ENCODE measurements at places on chromosomes 2 and 18. TPM values are rescaled to one million over a fixed set of nuclear protein-coding genes. Genes with fewer than 3 reads are reported as not detected.

GRCh38 chr18:74396171-74397169, 60.6 kb downstream of the DIPK1C start:
- no peak for DNase-seq

- no peak for DNase-seq
Observed at GRCh38 chr2:11850082-11850481, 103.7 kb downstream of the LPIN1 start.

DNA sequence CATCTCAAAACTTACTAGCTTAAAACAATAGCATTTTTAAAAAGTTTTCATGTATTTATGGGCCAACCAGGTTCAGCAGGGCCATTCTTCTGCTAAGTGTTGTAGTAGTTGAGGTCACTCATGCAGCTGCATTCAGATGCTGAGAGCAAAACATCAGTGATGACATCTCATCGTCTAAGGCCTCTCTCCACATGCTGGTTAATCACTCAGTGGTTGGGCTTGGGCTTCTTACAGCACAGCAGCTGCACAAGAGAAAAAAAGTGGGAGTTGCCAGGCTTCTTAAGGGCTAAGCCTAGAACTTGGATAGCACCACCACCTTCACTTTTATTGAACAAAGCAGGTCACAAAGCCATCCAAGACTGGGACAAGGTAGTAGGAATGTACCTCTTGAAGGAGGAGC, 190.3 kb downstream of the IRS1 start:
- DNase-seq = no peak

DNA sequence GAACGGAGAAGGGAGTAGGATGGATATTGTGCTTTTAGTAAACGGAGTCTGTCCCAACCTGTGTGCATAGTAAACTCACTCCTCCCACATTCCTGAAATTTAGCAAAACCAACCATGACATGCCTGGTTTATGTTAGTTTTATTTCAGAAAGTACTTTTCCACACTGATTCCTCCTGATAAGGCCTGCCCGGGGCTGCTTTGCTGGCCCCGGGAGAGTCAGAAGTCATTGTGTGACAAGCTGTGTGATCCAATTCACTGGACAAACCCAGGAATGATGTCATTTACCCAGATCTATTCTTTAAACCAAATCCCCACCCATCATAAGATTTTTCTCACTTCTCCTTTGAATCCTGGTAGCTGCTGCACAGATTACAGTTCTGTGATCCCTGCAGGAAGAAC, 109.0 kb downstream of the SETBP1 start:
- DNase-seq = no peak

DNA sequence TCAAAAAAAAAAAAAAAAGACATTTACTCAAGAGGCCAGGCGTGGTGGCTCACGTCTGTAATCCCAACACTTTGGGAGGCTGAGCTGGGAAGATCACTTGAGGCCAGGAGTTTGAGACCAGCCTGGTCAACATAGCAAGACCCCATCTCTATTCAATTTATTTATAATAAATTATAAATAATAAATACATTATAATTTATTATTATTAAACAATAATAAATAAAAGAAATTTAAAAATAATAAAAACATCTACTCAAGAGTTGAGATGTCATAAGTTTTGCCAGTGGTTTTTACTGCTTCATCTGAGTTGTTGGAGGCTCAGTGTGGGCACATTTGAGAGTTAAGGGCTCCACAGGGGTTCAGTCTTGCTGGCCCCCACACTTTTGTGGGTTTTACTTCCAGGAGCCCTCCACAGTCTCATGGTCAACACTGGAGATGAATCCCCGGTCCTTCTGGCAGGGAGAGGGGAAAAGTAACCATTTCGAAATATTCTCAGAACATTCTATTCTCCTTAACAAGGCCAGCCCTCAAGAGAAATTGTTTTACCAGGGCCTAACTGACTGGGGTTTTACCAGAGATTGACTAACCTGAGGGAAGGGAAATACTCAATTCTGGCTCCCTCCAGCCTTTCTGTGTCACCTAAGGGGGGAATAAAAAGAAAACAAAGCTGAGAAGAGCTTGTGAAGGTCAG, 51.6 kb upstream of the NCOA1 start:
- no peak for DNase-seq

DNA sequence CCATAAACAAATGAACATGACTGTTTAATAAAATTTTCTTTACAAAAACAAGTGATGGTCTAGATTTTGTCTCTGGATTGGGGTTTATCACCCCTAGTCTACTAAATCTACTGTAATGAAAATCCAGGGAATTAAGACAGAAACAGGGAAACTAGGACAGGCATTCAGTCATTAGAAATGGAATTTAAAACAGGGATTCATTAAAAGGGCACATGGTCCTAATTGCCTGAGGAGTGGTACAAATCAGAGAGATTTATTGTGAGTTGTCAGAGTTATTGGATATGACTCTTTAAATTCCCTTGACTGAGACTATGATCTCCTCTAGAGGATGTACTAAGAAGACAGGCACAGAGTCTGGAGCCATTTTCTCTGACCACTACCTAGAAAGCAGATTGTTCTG, 670.9 kb upstream of the GCFC2 start:
- DNase-seq = no peak

DNA sequence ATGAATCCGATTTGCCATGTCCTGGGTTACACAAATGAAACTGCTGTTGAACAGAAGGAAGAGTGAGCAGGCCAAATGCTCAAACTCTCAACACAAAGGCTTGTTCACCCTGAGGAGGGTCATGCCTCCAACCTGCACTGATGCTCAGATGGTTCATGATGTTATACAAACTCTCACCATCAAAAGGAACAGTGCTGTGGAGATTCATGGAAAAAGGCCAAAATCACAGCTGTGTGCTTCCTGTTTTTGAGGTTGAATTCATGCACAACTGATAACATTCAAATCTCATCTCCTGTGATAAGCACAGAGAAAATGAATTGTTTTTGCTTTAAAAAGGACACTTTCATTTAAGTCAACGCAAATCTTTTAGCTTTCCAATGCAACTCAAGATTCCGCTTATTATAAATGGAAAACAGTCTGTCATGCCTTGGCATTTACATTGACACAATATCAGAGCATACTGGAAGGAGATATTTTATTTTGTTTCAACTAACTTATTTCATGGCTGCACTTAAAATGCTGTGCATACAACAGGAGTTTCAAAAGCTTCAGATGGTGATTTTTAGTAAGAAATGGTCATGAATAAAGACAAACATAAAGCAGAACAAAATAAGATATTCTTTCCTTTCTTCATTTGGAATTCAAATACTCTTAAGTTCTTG, 22.2 kb upstream of the TTN start:
- no peak for DNase-seq

DNA sequence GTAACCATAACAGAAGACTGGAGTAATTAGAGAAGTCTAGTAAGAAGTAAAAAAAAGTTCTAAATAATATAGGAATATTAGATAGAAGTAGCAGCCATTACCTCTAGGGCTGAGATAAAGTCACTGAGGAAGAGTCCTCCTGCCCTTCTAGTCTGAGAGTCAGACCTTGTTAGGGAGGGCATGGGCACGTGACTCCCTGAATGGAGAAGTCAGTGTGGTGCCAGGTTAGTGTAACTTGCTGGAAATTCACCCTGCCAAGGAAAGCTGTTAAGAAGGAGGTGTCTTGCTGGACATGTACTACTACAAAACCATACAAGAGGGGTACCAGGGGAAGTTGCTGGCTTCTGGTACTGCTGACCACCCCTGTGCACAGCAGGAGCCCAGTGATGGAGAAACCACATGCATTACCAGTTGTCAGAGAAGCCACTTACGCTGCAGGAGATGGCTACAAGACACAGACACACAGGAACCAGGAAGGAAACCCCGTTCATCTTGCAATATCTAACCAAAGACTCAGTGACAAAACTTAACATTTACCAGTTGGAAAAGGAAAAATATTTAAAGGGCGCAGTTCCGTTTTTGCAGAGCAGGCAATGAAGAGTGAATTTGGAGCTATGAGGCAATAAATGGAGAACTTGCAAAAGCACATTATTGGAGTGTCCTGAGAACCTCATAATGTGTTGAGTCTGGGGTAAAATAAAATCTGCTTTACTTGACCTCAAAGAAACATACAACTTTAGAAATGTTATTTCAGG, 77.2 kb upstream of the TLK1 start:
- no peak for DNase-seq

Gene COL3A1
- 0.07 TPM for total RNA-seq

Gene TDRD15
- total RNA-seq = not detected

Gene TMEM17
- total RNA-seq = 0.84 TPM

Gene GNLY
- 9.0 TPM for total RNA-seq

Gene RAB6C
- 0.09 TPM for total RNA-seq

Gene ADGRF3
- total RNA-seq = 2.6 TPM

Gene CD226
- 150 TPM for total RNA-seq

Gene FSHR
- not detected for total RNA-seq
